Daoy (cell line): ENCODE measurements at places on chromosomes 7 and 10. TPM values are rescaled to one million over a fixed set of nuclear protein-coding genes. Genes with fewer than 3 reads are reported as not detected.
A peak's percentile ranks its signal among the peaks of the same experiment; 100 is the strongest.

Gene EN2
- total RNA-seq, result 1.4 and 3.5 TPM in 2 replicates

DNA sequence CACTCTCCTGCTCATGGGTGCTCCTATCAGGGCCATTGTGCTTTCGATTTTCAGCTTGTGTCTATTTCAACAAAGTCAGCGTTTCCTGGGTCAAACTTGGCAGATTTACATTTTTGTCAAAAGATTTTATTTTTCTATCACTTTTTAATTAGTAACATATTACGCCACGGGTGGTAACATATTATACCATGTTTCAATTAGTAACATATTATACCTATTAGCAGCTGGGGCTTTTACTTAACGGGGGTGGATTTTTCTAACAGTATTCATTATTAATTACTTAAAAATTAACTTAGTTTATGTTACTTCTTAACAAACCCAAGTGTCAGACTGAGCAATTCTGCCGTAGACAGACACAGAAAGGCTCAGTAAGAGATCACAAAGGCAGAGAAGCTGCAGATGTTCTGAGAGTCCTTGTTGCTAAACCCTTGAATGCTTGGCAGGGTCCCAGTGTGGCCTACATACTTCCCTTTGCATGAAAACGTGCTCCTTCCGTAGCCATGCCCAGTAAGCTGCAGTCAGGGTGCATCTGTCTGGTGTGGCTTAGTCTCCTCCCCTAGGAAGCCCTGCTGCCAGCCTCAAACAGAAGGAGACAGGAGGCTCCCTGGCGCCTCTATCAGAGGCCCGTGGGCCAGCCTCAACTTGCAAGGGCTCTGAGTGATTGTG lies 263.1 kb upstream of the CXCL12 start:
- peak; percentile 12 for DNase-seq

Gene ITIH2
- total RNA-seq, result not detected in 2 replicates

DNA sequence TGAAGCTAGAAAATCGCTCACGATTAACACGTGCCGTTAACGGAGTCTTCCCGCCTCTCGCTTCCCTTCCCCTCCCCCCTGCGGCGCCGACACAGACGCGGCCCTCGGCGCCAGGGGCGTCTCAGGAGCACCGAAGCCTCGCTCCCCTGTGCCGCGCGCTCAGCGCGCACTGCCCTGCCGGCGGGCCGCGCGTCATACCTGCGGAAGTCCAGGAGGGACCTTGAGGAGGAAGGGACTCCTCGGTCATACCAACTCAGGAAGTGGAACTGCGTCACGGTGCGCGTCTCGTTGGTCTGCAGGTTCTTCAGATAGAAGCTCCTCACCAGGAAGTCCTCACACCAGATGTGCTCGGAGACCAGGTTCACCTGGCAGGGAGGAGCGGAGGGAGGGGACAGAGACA lies 239.6 kb downstream of the DNAJB6 start:
- DNase-seq, result no peak

Gene C10orf105
- not detected in 2 replicates for total RNA-seq

Gene NXPH1
- total RNA-seq, result not detected in 2 replicates

GRCh38 chr10:63375859-63376258 lies 89.9 kb downstream of the JMJD1C start:
- no peak for DNase-seq

DNA sequence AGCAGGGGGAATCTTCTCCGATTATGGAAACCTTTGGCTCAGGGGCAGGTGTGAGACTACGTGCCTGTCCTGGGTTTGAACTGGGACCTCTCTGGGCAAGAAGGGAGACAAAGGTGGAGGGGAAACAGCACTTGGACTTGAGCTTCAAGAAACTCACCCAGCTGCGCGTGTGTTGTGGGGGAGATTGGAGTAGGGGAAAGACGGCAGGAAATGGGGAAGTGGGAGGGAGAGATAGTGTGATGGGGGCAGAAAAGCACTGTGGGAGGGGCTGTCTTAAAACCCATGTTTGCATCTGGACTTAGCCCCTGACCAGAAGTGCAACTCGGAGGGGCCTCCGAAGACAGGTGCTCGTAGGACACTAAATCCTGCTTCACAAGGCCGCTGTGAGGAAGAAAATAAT lies 107.0 kb downstream of the HIP1 start:
- DNase-seq, result no peak

DNA sequence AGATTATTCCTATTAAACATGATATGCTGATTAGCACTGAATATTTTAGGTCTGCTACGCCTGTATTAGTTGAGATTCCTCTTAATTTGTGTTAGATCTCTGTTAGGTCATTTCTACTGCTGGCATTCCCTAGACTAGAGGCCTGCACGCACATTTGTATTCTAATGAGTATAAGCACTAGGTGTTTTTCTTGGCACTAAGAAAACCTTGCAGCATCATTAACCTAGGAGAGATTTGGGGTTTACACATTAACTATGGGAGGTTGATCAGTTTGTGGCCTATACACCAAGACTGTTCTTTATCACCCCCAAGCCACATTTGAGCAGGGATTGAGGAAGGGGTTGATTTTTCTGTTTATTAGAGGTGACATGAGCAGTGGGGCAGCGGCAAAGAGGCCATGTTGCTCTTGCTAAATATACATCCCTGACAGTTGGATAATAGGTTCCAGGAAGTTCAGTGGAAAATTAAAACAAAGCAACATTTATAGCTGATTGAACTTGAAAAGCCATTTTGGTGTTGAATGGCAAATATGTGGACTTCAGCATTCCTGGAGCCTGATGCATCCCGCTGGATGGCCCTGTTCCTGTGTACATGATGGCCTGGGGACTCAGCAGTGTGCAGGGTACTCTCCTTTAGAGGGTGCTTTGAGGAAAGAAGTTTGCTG lies 65.2 kb downstream of the GBF1 start:
- DNase-seq, result peak; percentile 62

Gene GIMAP6
- total RNA-seq, result 1.8 and 1.9 TPM in 2 replicates

Gene H2BK1
- total RNA-seq, result not detected in 2 replicates

DNA sequence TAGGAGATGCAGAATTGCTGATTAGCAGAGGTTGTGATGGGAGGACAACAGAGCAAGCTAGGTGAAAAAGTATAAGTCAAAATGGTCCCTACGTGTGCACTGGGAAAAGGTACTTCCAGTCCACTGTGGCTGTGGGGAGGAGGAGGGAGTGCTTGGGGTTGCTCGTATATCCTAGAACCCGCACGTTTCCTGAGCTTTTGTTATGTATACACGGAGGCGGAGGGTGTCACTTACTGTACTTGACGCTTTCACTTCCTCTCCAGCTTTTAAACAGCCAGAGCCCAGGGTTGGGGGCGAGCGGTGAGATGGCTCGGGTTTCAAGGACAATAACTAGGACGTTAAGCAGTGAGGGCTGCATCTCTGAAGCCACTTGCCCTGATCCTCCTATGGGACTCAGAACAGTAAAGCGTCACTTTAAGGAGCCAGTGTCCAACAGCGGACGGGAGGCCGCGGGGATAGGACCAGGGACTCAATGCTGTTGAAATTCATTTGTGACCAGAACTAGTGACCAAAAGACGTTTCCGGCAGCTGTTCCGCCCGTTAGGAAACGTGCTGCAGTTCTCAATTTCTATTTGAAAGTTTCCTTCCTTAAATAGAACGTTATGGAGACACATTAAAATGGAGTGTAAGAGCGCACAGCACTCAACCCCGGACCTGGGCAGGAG lies 985 bp upstream of the ETV1 start:
- DNase-seq, result peak; percentile 75

DNA sequence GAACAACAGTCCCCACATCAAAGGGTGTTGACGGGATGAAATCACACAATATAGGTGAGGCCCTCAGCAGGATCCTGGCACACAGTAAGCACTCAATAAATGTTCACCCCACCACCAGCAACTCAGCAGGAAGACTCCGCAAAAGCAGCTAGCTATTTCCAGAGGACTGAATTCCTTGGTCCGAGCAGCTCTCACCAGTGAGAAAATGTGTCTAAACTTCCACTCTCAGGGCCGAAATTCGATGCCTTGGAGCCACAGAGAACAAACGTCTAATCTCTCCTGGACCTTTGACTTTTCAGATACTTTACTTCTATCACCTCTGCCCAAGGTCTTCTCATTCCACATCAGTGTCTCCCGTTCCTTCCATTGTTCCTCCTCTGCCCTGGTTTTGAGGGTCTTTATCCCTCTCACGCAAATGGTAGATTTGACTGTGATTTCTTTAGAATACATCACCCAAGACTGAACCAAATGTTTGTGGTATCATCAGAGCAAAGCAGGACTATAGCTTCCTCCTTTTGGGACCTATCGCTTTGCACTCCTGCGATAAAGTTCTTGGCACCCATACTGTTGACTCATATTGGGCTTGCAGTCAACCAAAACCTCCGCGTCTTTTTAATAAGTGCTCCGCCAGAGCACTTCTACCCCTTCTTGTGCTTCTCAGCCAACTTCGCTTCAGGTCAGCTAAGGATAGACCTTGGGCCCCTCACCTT lies 903 bp upstream of the NT5C2 start:
- peak; percentile 70 for DNase-seq

DNA sequence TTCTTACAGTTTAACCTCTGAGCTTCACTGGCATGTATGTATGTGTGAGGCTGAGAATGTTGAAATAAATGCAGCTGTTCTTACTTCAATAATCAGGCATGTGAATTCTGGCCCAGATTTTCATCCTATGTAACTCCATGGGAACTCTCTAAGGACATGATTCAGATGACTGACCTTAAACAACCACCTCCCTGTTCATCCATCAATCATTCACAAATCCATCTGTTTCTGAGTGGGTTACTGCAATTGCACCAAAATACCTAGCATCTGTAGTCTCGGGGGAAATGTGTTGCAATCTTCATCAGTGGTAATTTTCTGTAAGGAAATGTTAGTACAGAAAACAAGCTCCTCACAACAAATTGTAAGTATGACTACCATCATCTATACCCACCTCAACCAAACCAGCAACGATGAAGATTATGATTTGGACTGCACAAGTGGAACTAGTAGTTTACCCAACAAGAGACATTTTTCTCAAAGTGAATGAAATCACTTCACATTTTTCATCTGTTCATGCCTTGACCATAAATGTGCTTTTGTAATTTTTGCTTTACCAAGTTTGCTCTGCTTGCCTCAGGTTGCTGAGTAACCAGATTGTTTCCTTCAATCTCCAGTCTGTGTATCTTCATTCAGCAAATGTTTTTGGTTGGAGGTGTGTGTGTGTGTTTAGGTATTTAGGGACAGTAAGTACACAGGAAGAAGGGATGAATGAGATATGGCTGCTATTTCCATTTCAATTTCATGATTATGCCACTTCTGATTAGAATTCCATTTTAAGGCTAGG lies 65.7 kb upstream of the FZD8 start:
- DNase-seq, result no peak

- no peak for DNase-seq
These were observed 24.9 kb downstream of the ZNF783 start for GRCh38 chr7:149286811-149287400.

DNA sequence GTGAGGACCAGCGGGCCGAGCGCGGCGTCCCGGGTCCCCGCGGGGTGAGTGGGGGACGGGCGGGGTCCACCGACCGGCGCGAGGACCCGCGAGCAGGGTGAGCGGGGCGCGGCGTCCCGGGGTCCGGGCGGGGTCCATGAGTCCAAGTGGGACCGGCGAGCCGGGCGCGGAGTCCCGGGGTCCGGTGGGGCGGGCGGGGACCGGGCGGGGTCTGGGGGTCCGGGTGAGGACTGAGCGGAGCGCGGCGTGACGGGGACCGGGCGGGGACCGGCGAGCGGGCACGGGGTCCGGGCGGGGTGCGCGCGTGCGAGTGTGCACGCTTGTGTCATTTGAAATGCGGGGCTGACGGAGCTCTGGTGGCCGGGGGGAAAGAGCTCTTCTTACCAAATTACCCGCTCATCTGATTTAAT lies 765 bp downstream of the CELF2 start:
- DNase-seq, result no peak

- DNase-seq, result no peak
These were observed 284.6 kb downstream of the KLF6 start for GRCh38 chr10:3500408-3500856.

GRCh38 chr10:132676193-132676891 lies 109.6 kb downstream of the NKX6-2 start:
- DNase-seq, result no peak

DNA sequence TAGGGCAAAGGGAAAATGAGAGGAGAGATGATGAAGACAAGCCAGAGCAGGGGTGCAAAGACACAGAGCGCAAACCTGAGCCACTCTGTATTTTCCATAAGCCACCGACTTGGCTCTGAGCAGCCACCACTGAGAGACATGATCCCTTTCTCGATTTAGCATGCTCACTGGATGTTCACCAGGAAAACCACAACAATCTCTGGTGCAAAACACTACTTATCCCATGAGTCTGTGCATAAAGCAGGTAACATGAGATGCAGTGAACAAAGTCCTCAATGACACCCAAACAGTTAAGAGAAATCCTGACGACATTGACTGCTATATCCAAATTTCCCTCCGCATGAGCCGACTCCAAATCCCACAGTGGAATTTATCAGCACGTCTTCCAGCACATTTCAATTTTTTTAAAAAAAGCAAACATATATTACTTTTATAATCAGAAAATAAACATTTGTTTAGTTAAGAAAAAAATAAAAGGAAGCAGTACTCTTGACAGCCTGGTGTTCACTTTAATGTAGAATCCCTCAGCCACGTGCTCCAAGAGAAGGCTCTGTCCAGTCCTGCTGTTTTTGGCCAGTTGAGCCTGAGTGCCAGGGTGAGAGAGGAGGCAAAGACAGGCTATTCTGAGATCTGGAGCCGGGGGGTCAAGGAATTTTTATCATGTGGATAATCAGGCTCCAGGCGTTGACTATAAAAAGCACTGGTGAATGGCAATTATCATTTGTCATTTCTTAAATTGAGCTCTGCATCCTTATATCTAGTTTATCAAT lies 238.4 kb downstream of the KCNMA1 start:
- no peak for DNase-seq

Gene AKR1E2
- total RNA-seq, result not detected in 2 replicates

DNA sequence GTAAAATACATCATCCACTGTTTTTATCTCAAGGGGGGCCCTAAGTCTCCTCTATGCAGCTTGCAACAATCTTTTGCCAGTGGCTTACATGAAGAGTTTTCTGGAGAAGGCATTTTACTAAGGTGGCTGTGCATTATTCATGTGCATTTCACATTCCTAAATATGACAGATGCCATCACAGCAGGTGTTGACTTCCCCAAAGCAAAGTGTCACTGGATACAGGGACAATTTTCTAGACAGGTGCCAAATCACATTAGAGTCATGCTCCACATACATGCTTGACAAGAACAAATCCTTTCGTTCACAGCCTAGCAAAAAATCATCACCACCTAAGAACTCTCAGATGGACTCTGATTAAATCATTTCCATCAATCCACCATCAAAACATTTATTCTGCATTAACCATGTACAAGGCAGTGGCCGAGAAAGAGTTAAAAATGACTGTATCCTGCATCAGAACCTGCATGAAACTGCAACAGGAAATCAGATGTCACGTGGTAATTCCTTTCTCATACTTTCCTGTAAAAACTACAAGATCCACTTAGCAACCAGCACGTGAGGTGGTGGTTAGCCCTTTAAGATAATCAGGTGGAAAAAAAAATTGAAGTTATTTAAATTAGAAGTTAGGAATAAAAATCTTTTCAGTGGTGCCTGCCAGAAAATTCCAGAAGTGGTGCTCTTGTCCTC lies 88.2 kb upstream of the AFAP1L2 start:
- DNase-seq, result no peak
